ENCODE measurements at places on chromosomes 5 and 9.

GRCh38 chr9:92618633-92619225 is 51.2 kb downstream of the IPPK start:
- DNase-seq = no peak

DNA sequence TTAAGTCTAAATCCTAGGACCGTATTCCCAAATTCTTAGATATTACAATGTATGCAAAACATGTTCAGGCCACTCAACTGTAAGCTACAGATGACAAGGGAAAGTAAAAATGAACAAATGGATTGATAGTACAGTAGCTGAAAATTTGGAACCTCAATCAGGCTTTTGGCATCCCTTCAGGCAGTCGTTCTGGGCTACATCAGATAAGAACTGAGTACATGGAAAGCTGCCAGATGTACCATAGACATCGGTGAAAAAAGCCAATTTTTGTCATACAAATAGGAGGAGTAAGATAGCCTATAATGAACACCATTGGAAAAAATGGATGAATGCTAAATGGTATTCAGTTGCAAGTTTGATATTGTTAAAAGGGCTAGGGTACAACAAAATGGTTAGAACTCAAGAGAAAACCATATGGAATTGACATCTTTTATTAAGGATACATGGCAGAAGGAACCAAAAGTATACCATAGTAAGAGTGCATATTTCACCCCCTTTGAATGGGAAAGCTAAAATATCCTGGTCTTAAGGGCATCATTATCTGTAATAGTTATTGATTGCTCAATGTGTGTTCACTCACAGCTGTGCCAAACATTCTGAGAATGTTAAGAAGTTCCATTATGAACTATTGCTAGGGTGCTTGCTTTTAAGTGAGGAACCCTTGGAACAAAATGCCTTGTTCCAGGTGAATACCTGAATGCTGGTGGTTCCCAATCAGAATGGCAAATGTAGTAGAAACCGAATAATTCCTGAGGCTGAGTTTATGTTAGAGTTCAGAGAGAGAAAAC is 86.4 kb downstream of the NR3C1 start:
- no peak for DNase-seq

DNA sequence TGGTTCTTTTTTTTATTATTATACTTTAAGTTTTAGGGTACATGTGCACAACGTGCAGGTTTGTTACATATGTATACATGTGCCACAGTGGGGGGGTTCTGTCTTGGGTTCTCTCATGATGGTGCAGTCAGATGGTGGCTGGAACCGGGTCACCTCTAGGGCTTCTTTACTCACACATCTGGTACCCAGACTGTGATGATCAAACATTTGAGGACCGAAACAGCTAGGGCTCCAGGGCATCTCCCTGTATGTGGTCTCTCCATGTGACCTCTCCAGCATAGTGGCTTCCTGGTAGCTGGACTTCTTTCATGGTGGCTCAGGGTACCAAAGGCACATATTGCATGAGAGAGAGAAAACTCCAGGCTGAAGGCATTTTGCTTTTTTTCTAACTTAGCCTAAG is 9.8 kb upstream of the CRHBP start:
- no peak for DNase-seq

- no peak for DNase-seq
Measured at GRCh38 chr5:13860146-13860545, 84.3 kb downstream of the DNAH5 start.

- no peak for DNase-seq
Measured at GRCh38 chr9:135165756-135166519, 78.5 kb downstream of the OLFM1 start.

- DNase-seq = no peak
Measured at GRCh38 chr5:57774439-57774838, 291.8 kb upstream of the ACTBL2 start.

DNA sequence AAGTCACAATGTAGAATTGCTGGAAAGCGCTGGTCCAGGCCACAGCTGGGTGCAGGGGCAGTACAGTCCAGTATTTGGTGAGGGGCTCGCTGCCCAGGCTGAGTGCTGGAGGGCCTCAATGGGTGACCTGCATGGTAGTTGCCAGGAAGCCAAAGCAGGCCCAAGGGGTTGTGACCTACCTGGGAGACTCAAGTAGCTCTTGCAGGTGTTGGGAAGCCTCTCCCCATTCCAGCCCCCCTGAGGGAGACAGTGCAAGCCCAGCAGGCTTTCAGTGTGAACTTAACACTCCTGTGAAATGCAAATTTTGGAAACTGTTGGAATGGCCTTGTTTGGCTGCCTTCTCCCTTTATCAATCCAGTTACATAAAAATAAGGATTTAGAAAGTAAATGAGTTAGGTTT is 13.9 kb downstream of the KDM4C start:
- DNase-seq = no peak

DNA sequence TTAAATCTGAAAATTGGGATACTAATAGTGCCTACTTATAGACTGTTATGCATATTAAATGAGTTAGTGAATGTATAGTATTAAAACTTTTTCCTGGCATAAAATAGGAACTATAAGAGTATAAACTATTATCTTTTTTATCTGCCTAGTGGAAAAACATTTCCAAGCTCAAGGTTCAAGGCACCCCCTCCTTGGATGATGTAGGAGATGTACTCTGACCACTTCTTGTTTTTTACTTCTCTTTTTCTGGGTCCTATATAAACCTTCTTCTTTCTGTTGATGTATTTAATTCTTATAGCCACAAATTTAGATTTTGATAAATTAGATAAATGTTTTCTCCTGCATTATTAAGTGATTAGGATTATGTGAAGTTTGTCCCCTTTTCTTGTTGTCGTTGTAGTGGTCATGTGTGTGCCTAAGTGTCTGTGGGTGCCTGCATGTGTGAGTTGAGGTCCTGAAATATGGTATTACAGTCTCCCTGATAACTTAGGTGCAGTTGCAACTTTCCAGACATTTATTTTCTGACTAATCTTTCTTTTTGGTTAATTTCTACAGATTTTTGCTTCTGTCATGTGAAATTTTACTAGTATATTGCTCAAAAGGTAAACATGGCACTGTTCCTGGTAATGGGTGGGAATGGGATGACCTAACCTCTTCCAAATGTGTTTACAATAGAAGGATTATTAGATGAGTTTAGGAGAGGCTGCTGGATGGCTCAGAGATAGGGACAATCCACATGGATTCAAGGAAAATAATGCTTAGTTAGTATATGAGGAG is 160.8 kb upstream of the CDKN2B start:
- no peak for DNase-seq

All from nephron progenitor cell (in vitro differentiated cells).